Esophagus squamous epithelium (tissue), 5 donors: ENCODE measurements at places on chromosomes 7 and 10.

DNA sequence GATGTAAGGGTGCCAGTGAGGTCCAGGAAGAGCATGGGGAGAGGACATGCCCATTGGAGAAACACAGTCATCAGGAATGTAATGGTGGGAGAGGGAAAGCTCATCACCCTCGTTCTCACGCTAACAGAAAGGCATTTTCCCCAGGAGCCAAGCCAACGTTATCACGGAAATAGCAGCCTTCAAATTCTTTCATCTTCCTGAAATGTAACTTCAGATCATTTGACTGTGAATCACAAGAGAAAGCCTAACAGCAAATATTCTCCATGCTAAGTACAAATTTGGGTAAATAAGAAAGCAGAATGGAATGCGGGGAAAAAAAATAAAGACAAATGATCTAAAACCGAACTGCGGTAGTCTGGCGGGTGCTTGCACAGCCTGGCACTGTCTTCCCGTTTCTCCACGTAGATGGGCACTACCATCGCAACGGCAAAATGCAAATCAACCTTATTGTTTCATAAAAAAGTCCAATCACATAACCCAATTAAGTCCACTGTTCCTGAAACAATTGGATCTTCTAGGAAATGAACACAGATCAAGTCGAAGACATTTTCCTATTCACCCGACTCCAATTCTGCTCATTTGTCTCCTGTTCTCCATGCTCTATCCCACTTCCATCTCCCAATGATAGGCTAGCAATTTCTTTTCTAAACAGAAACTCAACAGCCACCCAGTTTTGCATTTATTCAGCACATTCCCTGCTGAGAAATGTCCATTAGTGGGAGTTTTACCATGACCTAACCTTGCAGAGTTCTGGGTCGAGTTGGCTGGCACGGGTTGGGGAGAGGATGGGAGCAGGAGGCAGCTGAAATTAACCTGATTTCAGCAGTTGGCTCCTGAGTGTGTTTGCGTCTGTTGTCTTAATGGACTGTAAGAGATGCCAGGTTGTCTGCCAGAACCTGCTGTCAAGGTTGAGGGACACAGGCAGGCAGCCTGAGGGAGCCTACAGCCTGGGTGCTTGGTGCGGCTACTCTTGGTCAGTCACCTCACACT lies 74.6 kb upstream of the FRMD4A start:
- H3K4me1 ChIP-seq: no peaks in the 10 kb centered on the region
- no peaks in the 10 kb centered on the region for H3K36me3 ChIP-seq
- DNase-seq: no peak
- no peak overlapping the region for H3K27ac ChIP-seq
- H3K4me3 ChIP-seq: no peak overlapping the region
- no peaks in the 10 kb centered on the region for H3K27me3 ChIP-seq

DNA sequence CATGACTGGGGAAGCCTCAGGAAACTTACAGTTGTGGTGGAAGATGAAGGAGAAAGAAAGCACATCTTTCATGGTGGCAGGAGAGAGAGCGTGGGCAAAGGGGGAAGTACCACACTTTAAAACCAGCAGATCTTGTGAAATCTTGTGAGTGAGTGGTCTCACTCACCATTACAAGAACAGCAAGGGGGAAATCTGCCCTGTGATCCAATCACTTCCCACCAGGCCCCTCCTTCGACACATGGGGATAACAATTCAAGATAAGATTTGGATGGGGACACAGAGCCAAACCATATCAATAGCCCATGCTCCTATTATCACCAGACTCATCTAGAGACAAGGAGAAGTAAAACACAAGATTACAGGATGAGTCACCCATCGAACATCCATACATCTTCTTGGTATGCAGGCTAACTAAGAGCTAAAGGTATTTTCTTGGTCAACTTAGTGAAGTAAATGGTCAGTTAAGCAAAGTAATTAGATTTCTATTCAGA lies 55.3 kb upstream of the YAE1 start:
- H3K4me3 ChIP-seq: no peak overlapping the region
- H3K27ac ChIP-seq: no peak overlapping the region
- H3K4me1 ChIP-seq: no peaks in the 10 kb centered on the region
- no peaks in the 10 kb centered on the region for H3K36me3 ChIP-seq

DNA sequence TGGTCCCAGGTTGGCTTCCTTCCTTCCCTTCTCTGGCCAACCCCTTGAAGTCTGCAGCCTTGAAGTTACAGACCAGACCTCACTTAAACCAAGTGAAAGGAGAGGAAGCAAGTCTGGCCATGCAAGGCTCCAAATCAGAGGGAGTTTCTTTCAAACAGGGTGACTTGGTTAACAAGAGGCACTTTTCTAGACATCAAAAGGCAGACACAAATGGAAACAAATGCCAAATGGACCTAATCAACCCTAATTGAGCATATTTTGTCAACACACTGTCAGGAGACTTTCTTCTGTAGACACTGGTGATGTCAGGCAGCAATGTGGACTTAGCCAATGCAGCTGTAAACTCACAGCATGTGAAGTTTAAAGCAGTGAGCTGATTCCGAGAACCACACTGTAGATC lies 282.7 kb upstream of the FZD8 start:
- no peak overlapping the region for H3K27ac ChIP-seq
- H3K4me1 ChIP-seq: no peaks in the 10 kb centered on the region
- H3K4me3 ChIP-seq: no peak overlapping the region
- DNase-seq: no peak

DNA sequence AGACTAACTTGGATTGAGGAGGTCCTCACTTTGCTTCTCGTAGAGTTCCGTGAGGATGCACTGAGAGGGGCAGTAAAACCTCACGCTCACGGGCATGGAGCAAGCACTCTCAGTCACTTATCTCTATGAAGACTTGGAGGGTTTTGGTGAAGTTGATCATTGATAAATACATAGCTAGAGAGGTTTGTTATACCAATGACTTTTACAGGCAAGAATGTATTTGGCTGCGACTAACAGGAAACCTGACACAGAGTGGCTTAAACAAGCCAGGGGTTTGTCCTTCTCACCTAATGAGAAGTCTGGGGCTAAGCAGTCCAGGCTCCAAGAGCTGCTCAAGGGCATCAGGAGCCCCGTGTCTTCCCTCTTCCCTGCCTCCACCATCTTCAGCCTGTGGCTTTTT lies 6.1 kb downstream of the BICC1 start:
- no peaks in the 10 kb centered on the region for H3K36me3 ChIP-seq
- no peak for DNase-seq
- no peak overlapping the region for H3K4me3 ChIP-seq
- no peaks in the 10 kb centered on the region for H3K27me3 ChIP-seq
- H3K4me1 ChIP-seq: peaks cover under 1% of the 10 kb centered on the region

- no peak overlapping the region for H3K27ac ChIP-seq
- no peaks in the 10 kb centered on the region for H3K27me3 ChIP-seq
- DNase-seq: no peak
- H3K36me3 ChIP-seq: no peaks in the 10 kb centered on the region
- no peaks in the 10 kb centered on the region for H3K4me1 ChIP-seq
Measured at GRCh38 chr10:2137549-2138174, 400.3 kb upstream of the ADARB2 start.

DNA sequence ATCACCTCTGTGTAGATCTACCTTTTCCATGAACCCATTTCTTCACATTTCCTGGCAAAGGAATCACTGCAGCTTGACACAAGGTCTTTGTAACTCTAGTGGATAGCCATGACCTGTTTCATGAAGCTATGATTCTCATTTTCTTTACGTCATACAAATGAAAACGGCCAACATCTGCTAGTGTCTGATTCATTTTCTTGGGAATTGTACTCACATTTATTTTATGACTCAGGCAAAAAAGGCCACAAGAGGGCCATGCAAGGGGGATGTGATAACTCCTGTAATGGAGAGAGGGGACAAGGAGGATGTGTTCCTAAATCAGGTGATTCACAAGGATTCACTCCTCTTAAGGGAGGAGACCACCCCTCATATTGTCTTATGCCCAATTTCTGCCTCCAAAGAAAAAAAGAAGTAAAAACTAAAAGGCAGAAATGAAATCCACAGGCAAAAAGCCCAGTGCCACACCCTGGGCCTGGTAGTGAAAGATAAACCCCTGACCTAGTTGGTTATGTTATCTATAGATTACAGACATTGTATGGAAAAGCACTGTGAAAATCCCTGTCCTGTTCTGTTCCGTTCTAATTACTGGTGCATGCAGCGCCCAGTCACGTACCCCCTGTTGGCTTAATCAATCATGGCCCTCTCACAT lies 249.9 kb downstream of the IPMK start:
- no peak for DNase-seq
- H3K4me3 ChIP-seq: no peak overlapping the region
- no peaks in the 10 kb centered on the region for H3K27me3 ChIP-seq
- H3K36me3 ChIP-seq: no peaks in the 10 kb centered on the region
- H3K4me1 ChIP-seq: no peaks in the 10 kb centered on the region
- H3K27ac ChIP-seq: no peak overlapping the region

DNA sequence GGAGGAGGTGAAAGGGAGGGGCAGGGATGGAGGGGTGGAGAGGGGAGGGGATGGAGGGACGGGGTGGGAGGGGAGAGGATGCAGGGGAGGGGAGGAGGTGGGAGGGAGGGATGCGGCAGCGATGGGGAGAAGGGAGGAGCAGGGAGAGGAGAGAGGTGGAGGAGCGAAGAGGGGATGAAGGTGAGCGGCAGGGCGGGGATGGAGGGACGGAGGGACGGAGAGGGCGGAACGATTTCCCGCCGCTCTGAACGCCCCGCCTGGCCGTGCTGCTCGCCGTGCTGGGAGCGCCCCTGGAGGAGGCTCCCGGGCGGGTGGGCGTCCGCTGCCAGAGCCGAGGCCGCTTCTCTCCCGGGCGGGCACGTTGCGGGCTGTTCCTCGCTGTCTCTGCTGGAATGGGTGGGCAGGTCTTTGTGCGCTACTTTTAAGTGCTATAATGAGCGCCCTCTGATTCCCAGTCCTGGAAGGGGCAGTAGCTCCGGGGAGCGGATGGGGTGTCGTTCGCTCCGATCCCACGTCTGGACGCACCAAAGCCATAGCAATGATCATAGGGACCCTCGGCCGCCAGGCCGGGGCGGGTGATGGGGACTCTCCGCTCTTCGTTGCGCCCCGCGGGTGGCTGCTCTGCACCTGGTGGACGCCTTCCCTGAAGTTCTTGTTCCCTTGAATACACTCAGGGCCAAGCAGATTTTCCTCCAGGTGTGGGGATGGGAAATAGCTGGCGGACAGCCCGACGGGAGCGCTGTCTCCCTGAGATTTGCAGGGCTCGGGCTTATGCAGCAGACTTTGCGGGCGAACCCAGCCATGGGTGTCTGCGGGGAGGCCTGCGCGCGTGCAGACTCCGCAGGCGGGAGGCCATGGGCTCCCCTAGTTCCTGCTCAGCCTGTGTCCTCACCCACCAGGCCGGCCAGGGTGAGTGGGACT lies 81.1 kb upstream of the CPXM2 start:
- no peaks in the 10 kb centered on the region for H3K36me3 ChIP-seq
- peaks cover 5% of the 10 kb centered on the region for H3K4me1 ChIP-seq
- no peak overlapping the region for H3K4me3 ChIP-seq

DNA sequence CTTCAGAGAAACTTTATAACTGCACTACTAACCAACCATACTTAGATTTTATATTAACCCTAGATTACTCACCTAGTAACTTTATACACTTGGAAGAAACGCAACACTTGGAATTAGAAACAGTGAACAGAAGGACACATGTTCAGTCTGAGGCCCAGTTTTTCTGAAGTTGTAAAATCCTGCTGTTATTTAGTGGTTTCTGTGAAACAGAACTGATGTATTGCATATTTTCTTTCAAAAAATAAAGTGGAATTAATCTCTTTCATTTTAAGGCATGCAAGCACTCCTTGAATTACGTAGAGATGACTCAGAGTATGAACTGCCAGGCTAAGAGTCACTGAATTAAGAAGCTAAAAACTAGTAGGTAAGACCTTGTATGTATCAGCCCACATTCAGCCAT lies 215.8 kb downstream of the SKAP2 start:
- H3K4me3 ChIP-seq: no peak overlapping the region
- peaks cover 8% of the 10 kb centered on the region for H3K4me1 ChIP-seq
- DNase-seq: no peak
- no peak overlapping the region for H3K27ac ChIP-seq
- H3K27me3 ChIP-seq: no peaks in the 10 kb centered on the region

GRCh38 chr7:149281508-149282330 lies 19.7 kb downstream of the ZNF783 start:
- no peak overlapping the region for H3K4me3 ChIP-seq
- H3K27me3 ChIP-seq: no peaks in the 10 kb centered on the region
- H3K4me1 ChIP-seq: peaks cover 4% of the 10 kb centered on the region
- H3K27ac ChIP-seq: no peak overlapping the region
